Activated CD8-positive, alpha-beta memory T cell treated with anti-CD3 and anti-CD28 coated beads for 48 hours (primary cell): ENCODE measurements at places on chromosomes 2 and 18.
A peak's percentile ranks its signal among the peaks of the same experiment; 100 is the strongest.

- DNase-seq = no peak
Observed at GRCh38 chr2:239283288-239283945, 117.4 kb downstream of the HDAC4 start.

- DNase-seq = no peak
Observed at GRCh38 chr18:57869221-57869620, 66.1 kb upstream of the ATP8B1 start.

DNA sequence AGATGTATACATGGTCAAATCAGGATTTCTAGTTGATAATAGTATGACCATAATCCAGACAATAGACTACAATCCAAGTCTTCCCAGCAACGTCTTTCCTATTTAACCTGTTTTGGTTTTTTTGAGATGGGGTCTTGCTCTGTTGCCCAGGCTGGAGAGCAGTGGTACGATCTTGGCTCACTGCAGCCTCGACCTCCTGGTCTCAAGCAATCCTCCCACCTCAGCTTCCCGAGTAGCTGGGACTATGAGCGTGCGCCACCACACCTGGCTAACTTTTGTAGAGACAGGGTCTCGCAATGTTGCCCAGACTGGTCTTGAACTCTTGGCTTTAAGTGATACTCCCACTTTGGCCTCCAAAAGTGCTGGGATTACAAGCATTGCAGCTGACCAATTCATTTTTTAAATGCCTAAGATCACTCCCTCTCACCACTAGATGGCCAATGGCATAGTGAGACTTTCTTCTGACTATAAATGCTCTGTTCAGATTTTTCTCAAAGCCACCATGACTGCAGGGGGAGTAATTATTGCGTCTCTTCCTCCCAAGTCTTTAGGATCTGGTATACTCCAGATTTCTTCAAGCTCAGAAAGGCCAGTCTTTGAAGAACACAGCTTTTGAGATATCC is 47.6 kb downstream of the HNRNPLL start:
- no peak for DNase-seq

- DNase-seq = no peak
Observed at GRCh38 chr2:25551316-25551715, 122.1 kb downstream of the DTNB start.

DNA sequence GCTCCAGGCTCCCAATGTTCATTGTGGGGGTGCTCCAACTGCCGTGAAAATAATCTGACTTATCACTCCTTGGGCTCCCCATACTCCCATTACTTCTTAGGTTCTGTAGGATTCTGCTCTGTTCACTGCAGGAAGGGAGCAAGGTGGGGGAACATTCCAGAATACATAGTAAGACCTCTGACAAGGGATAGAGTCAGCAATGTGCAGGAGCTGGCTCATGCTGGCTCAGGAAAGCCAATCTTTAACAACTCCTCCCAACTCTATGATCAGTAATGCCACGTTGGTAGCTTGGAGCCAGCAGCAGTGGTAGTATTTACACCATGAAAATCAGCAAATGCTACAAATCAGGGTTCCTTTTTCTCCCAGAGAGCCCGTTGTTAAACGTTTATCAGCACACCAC is 44.4 kb downstream of the FECH start:
- no peak for DNase-seq

DNA sequence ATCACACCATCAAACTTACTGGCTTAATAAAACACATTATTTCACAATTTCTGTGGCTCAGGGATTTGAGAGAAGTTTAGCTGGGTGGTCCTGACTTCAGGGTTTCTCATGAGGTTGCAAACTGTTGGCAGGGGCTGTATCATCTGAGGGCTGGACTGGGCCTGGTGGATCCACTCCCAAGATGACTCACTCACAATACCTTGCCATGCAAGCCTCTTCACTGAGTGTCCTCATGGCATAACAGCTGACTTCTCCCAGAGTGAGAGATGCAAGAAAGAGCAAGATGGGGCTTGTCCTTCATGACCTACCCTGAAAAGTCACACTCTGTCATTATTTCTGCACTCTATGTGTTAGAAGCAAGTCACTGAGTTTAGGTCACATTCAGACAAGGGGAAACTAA is 73.8 kb downstream of the AQP4 start:
- no peak for DNase-seq

DNA sequence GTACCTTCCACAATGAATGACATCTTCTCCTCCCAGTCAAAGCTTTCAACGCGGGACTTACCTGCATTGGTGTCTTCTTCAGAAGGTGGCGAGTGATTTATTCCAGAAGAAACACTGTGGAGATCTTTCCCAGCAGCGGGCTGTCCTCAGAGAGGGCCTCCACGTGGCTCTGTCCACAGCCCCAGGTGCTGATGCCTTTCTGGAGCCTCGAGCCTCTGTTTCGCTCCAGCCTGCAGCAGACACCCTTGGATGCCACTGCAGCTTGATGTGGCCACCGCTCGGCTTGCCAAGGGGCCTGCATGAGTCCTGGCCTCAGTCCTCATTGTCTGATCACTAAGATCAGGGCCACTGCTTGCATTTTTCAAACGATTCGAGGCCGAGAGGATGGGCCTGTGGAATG is 46.6 kb upstream of the GALR1 start:
- no peak for DNase-seq

DNA sequence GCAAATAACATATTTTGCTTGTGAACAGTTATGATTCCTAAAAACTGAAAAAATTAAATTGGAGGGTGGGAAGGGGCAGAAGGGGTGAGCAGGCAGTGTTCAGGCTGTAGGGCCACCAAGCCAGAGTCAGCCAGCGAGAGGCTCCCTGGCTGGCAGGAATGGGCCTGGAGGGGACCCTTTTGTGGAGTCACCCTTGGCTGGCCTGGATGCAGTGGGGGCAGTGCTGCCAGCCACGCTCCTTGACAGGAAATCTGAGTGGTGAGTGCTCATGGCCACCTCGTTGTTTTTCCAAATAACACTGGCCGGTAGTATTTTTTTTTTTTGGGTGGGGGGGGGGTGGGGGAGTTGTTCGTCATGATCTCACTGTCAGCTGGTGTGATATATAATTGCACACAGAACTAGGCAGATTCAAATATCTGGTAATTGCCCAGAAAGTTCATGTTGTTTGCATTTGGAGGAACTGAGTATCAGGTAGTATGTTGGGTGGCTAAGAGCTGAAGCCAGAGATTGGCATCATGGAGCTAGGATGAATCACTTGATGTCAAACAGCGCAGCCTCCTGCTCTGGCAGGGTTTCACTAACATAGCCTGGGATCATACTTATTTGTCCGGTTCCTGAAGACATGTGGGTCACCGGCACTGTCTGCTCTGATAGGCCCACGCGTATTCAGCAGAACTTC is 160.0 kb downstream of the PTGR3 start:
- no peak for DNase-seq

- DNase-seq = no peak
Observed at GRCh38 chr2:206886696-206887095, 52.6 kb upstream of the CPO start.

DNA sequence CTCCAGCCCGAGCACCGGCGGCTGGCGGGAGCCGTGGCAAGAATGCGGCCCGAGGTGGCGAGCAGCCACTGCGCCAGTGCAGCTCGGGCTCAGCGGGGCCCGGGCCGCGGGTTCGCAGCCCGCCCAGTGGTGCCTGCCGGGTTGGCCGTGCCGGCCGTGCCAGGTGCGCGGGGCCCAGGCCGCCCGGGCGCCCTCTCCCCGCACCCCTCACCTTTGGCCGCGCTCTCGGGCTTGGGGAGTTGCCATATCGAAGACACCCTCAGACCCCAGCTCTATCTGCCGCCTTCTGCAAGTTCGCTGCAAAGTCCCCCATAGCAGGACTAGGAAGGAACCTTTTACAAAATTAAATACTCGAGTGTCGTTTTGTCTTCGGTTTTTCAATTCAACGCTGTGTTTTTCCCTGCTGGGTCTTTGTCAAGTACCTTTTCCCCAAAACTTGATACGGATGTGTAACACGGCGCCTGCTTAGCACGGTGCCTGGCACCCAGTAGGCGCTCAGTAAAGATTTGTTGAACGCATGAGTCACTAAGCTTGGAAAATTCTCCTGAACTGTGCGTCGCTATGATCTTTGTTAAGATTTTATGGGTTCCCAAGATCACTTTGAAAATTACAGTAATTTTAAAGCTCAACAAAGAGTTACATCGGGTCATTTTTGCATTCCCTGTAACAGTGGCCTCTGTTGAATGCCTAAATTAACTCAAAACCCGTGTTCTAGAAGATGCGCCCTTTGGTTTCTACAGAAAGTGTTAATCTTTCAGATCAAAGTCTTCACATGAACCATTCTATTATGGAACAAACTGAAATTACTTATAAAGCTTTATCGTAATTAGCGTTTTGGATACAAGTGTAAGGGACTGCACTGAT is 750 bp downstream of the STRADB start:
- DNase-seq = no peak

GRCh38 chr2:135820003-135820618 is 16.9 kb downstream of the LCT start:
- peak; percentile 73 for DNase-seq

GRCh38 chr2:219484343-219485200 is 14.1 kb upstream of the GMPPA start:
- no peak for DNase-seq

DNA sequence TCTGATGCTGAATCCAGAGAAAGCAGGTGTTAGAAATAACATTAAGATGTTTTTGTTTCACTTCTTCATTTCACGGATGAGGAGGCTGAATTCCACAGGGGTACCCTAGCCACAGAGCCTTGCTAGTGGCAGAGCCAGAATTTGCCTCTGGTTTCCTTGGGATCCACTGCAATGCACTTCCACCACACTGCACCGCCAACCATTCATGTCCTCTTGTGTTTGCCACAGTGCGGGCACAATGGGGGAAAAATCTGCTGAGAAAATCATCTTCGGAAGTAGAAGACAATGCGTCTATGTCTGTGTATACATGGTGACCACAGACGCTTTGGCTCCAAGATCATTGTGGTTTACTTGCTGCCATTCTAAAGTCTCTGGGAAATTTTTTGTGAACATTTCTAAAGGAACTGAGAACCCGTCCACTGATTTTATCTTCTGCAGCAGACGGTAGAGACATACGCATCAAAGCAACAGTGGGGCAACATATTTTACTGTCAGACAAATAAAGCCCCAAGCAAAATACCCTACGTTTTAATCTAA is 14.9 kb downstream of the ICOS start:
- no peak for DNase-seq

DNA sequence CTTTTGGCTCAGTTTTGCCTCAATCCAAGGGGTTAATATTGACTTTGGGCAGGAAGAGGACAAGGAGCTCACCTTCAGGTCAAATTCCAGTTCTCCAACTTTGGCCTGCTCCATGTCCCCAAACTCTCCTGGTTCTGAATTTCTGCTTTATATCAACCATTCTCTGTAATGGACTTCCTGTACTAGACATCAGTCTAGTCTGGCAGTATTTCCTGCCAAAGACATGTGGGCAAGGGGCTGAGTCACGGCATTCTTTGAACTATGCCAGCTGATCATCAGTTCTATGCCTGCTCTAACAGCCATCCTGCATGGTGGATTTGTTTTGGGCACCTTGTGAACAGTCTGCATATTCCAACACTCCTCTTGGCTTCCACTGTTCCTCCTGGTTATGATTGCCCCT is 199.4 kb downstream of the ZEB2 start:
- DNase-seq = no peak

GRCh38 chr2:172943539-172943938 is 132.1 kb upstream of the MAP3K20 start:
- DNase-seq = no peak

DNA sequence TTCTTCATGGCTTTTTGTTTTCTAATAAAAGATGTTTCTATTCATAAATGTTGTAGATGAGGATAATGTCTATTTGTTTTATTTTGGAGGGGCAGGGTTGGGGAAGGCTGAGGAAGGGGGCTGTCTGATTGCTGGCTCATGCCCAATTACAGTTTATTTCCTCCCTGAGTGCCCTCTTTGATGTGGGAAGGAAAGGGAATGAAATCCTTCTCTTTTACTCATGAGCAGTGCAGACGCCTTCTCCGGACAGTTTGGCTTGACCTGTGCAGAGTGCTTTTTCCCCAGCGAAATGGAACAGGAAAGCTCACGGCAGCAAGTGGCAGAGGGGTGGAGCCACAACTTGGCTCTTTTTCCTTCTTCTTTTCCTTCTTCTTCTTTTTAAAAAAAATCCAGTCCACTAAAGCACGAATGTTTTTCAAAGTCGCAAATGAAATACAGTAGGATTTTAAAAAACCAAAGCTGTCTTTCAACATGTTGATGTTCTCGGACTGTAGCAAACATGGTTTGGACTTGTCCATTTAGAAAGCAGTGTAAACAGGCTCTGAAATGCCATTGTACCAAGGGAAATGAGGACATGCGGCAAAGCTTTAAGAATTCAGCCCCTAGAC is 34.5 kb downstream of the RAB31 start:
- DNase-seq = no peak

DNA sequence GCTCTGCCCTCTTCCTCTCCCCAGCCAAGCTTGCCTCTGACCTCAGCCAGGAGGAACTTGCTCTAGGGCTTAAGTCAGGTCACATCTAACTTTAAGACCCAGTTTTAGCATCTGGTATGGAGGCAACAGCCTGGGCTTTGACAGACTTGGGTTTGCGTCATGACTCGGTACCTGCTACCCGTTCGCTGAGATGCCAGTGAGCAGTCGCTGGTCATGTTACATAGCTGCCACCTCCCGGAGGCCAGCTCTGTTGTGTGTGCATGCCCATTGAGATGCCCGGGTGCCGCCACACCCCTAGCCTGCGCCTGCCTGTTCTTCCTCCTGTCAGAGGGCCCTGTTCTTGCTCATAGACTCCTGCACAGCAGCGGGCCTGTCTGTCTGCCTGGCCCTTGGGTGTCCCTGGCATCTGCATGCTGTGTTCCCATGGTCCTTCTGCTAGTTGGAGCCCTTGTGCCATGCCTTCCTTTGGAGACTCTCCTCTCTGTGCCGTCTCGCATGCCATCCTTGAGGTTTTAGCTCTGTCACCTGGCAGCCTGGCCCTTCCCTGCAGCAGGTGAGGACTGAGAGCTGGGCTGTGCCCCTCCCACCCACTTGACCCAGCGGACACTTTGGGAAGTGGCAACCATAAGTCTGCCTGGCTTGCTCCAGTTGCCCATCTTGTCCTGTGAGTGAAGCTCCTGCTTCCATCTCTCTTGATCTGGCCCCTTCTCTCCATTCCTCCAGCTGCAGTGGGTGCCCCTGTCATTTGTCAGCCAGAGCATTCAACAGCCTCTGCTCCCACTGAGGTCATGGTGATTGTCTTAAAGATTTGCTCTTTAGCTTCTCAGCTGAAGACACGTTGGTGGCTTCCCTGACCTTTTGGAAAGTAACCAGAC is 24.9 kb downstream of the ASAP2 start:
- DNase-seq = no peak

DNA sequence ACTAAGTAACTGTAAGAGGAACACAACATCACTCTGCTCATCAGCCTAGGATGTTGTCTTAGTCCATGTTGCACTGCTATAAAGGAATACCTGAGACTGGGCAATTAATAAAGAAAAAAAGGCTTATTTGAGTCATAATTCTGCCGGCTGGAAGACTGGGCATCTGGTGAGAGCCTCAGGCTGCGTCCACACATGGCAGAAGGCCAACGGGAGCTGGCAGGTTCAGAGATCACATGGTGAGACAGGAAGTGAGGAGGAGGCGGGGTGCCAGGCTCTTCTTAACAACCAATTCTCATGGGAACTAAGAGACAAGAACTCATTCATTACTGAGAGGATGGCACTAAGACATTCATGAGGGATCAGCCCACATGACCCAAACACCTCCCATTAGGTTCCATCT is 46.8 kb downstream of the EPG5 start:
- no peak for DNase-seq
